ENCODE measurements at places on chromosomes 5 and 9. TPM values are rescaled to one million over a fixed set of nuclear protein-coding genes. Genes with fewer than 3 reads are reported as not detected.

- H3K27me3 ChIP-seq = no peaks in the 10 kb centered on the region
- no peak overlapping the region for H3K4me3 ChIP-seq
- no peaks in the 10 kb centered on the region for H3K4me1 ChIP-seq
- no peak for DNase-seq
- no peak overlapping the region for H3K27ac ChIP-seq
- H3K36me3 ChIP-seq = no peaks in the 10 kb centered on the region
These were observed 143.8 kb downstream of the PAPPA start for GRCh38 chr9:116297346-116297745.

Gene ARSI
- not detected for total RNA-seq

Gene PCYOX1L
- 23.4 TPM for total RNA-seq

- H3K36me3 ChIP-seq = no peaks in the 10 kb centered on the region
- no peaks in the 10 kb centered on the region for H3K4me1 ChIP-seq
- H3K4me3 ChIP-seq = no peak overlapping the region
- no peak overlapping the region for H3K27ac ChIP-seq
These were observed 325.6 kb downstream of the PRELID2 start for GRCh38 chr5:145509336-145510136.

DNA sequence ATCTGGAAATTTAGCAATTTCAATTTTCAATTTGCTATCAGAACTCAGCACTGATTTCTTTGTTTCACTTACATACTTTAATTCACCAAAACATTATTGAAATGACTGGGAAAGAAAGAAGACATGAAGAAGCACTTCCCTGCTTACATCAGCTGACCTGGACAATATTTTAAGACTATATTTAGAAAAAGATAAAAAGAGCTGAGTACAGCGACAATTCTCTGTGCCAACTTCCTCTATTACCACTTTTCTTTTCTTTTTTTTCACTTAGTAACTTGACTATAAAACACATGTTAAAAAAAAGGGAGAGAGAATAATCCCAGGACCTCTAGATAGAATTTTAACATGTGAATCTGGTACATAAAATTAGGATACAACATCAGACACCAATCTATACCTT lies 35.6 kb downstream of the MEF2C start:
- no peaks in the 10 kb centered on the region for H3K36me3 ChIP-seq
- DNase-seq = no peak
- no peak overlapping the region for H3K27ac ChIP-seq
- peaks cover 5% of the 10 kb centered on the region for H3K27me3 ChIP-seq

Gene SLC30A5
- 60.8 TPM for total RNA-seq
